ENCODE measurements at places on chromosomes 2 and 18. TPM values are rescaled to one million over a fixed set of nuclear protein-coding genes. Genes with fewer than 3 reads are reported as not detected.

- no peak for DNase-seq
Measured at GRCh38 chr2:239188536-239188935, 212.3 kb downstream of the HDAC4 start.

TCF4 gene
- polyA plus RNA-seq = 12.7 TPM

DNA sequence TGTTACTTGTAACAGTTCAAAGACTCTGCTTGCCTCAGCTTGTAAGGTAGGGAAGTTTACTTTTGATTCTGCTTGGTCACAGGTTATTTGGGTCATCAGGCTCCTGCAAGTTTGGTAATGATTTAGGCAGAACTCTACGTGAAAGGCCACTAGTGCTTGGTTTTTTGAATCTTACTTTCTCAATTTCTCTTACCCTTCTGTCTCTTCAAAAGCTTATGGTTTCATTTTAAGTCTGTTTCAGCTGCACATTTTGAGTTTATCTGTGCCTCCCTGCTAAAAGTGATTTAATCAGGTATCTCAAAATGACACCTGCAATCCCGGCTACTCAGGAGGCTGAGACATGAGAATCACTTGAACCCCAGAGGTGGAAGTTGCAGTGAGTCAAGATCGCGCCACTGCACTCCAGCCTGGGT is 26.3 kb upstream of the MOCOS start:
- DNase-seq = no peak

GRCh38 chr2:234881413-234882241 is 70.2 kb upstream of the SH3BP4 start:
- peak; percentile 4 for DNase-seq

GRCh38 chr2:44329343-44329742 is 32.0 kb downstream of the PREPL start:
- DNase-seq = no peak

- DNase-seq = no peak
Measured at GRCh38 chr2:239295377-239296019, 105.3 kb downstream of the HDAC4 start.

- no peak for DNase-seq
Measured at GRCh38 chr18:62413206-62413605, 88.1 kb downstream of the TNFRSF11A start.

ELP2 gene
- 108 TPM for polyA plus RNA-seq

GRCh38 chr2:97761192-97761591 is 47.8 kb downstream of the ZAP70 start:
- DNase-seq = no peak

DNA sequence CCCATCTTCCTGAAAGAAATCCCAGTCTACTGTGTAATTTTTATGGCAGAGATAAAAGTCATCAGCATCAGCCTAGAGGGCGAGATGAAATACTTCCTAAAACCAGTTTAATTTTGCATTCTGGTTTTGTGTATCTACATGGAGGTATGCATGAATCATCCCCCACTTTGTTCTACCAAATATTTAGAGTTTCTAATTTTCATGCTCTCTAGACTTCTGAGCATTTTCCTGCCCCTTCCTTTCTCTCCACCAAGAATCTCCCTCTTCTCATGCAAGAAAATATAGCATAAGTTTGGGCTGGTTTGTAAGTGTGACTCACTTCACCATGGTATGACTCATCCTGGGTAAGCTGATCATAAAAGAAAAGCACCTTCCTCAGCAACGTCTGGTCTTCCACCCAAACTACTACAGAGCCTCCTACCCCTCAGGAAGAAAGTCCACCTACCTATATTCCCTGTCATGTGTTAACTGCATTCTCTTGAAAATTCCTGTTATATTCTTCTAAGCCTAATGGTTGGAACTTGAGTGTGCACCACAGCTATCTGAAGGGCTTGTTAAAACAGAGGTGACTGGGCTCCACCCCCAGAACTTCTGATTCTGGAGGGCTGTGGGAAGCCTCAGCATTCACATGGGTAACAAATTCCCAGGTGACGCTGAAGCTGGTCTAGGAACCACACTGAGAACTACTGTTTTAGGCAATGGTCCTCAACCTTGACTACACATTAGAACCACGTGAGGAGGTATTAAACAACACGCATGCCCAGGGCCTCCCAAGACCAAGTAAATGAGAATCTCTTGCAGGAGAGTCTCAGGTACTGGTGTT is 37.4 kb upstream of the RAPGEF4 start:
- no peak for DNase-seq

CRIM1 gene
- polyA plus RNA-seq = 24.3 TPM

- no peak for DNase-seq
Measured at GRCh38 chr18:34702814-34703213, 7.3 kb upstream of the DTNA start.

DNA sequence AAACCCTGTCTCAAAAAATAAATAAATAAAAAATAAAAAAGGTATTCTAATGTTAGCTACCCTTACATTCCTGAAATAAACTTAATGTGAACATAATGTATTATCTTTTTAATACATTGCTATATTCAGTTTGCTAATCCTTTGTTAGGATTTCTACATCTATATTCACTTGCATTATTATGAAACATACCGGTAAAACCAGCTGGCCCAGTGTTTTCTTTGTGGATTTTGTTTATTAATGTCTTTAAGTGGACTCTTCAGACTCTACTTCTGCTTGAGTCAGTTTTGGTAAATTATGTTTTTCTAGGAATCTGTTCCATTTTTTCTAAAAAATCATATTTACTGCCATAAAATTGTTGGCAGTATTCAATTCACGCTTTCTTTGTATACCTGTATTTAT is 34.5 kb downstream of the PTPN2 start:
- DNase-seq = no peak

RHBDD1 gene
- 11.5 TPM for polyA plus RNA-seq

- no peak for DNase-seq
Measured at GRCh38 chr2:241987726-241988125, 118.2 kb downstream of the RTP5 start.

GRCh38 chr2:126798276-126799140 is 100.2 kb upstream of the TEX51 start:
- no peak for DNase-seq

CPO gene
- polyA plus RNA-seq = 0.27 TPM

UGT1A10 gene
- polyA plus RNA-seq = 0.39 TPM

DNA sequence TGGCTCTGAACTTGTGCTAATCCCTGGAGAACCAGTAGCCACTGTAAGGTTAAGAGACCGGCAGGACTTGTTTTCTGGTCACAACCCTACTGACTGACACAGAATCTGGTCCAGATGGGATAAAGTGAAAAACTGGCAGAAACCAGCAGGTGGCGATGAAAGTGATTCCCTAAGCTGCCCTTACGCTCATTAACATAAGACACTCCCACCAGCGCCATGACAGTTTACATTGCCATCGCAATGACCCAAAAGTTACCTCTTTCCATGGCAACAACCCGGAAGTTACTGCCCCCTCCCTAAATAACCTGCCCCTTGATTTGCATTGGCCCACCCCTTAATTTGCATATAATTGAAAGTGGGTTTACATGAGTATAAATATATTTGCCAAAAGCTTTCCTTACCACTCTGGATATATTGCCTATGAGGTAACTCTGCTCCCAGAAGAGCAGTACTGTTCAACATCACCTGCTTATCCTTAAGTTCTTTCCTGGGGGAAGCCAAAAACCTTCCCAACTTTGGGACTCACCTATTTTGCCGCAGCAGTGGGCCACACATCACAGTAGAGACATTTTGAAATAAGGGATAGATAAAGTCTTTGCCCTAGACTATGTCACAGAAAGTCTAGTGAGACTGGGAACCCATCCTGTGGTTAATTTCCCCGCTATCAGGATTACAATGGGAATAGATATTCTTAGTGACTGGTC is 35.8 kb upstream of the AFF3 start:
- peak; percentile 5 for DNase-seq

TMSB10 gene
- 5,628 TPM for polyA plus RNA-seq

- DNase-seq = no peak
Measured at GRCh38 chr2:213161759-213162515, 10.5 kb upstream of the IKZF2 start.

NDUFAF7 gene
- polyA plus RNA-seq = 26.9 TPM

DNA sequence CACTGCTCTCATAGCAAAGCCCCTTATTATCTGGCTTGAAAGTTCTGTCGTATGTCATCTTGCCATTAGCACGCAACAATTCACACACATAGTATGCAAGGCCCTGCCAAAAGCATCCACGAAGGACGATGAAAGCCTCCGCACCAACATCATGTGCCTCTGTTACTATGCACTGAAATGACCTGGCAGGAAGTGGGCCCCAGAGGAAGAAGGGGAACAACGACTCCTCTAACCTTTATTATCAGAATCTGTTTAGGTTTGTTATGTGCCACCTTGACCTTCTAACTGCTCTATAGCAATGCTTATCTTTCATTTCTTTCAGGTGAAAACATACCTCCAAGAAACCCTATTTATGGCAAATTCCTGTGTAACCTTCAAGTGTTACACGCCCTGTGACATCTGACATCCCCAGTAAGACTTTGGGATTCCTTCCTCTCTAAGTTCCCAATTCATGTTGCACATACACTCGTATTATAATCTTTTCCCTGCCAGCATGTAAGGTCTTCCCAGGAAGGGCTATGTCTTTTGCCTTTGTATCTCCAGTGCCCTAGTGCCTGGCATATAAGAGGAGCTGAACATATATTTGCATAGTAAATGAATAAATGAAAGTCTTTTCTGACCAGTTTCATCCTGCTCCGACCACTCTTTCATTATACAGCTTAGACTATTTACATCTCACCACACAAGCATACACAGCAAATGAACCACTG is 7.0 kb upstream of the NDUFV2 start:
- DNase-seq = no peak

GIGYF2 gene
- polyA plus RNA-seq = 19.1 TPM

LRP2 gene
- 0.09 TPM for polyA plus RNA-seq

- no peak for DNase-seq
Measured at GRCh38 chr2:221649051-221649775, 77.1 kb upstream of the EPHA4 start.

DNA sequence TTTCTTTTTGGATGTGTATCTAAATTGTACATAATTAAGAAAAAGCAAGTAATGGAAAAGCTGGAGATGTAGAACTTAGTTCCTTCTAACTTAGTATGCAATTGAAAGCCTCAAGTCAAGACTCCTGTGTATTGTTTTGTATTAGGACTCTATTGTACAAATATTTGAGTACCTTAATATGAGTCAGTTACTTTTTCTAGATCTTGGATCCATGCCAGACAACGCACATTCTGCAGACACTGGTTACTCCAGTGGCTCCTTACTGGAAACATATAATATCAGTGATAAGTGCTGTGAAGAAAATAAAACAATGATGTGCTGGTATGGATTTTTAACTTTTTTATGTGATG is 1.5 kb downstream of the SLC39A10 start:
- DNase-seq = no peak

GRCh38 chr18:9655232-9655767 is 40.9 kb upstream of the PPP4R1 start:
- no peak for DNase-seq

- no peak for DNase-seq
Measured at GRCh38 chr2:43075811-43076585, 150.4 kb downstream of the ZFP36L2 start.

DNA sequence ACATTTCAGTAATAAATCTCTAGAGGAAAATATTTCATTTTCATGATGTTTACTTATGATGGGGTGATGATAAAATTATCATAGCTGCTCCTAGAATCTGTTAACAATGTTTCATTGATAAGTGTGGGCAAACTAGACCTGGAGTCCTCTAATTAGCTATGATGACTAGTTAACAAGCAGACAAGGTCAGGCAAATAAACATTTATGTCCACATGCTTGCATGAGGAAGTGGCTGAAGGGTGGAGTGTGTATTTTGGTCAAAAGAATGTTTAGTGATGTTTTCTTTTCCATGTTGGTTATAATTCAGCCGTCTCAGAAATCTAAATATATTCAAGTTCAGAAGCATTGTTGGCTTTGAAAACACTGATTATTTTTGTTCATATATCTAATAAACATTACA is 99.9 kb upstream of the FN1 start:
- no peak for DNase-seq

DNA sequence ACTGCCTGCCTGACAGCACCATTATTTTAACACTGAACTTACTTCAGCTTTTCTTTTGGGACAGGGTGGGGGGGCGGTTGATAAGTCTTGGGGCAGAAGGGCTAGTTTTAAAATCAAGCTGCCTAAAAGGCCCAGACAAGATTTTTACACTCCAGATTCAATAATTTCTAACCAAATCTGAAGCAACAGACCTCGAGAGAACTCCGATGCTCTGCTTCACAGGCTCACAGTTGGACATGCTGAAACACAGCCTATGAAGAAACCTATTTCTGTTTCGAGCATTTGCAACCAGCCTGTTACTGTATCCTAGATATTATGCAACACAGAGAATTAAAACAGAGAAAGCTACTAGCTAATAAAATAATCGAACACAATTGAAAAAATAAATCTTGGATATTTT is 1.3 kb upstream of the MYT1L start:
- DNase-seq = no peak

- DNase-seq = no peak
Measured at GRCh38 chr2:80054346-80054675, 250.2 kb downstream of the LRRTM1 start.

- DNase-seq = no peak
Measured at GRCh38 chr2:108911807-108912628, 77.0 kb downstream of the EDAR start.

EIF5B gene
- polyA plus RNA-seq = 26.3 TPM

DNA sequence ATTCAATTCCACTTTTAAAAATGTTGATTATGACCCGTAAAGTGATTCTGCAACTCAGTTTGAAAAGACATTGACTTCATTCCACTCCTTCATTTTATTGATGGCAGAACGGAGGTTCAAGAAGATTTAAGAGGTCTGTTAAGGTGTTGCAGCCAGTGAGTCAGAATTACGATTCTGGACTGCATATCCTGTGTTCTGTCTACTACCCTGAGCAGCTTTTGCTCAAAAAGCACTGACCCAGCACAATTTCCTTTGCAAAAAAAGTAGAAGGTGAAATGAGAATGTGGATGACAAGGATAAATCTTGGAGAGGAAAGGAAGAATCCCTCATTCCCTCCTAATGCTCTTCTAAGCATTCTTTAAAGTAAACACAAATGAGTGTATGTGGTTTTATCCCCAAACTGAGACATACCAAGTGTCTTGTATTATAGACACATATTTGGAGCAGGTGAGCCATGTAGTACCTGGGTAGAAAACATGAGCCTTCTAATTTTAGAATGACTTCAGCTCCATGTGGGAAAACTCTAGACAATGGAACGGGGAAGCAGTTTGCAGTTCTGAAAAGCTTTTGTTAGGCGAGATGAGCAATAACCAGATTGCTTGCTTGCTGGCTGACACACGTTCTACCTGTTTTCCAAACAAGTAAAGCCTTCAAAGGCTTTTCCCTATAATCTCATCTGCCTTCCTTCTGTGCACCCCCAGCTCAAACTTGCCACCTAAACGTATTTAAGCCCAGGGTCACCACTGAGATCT is 44.7 kb downstream of the TGFA start:
- DNase-seq = no peak

SIX3 gene
- polyA plus RNA-seq = 0.11 TPM

FOXI3 gene
- polyA plus RNA-seq = 0.14 TPM

SH3RF3 gene
- 8.2 TPM for polyA plus RNA-seq
